Hematopoietic multipotent progenitor cell treated with erythropoietin and hydrocortisone succinate and interleukin-3 and kit ligand, for 8 days (in vitro differentiated cells): ENCODE measurements at places on chromosomes 3 and 15.

- no peak for DNase-seq
Observed at GRCh38 chr3:128004661-128005060, 47.6 kb upstream of the SEC61A1 start.

GRCh38 chr15:88878720-88879184 is 16.6 kb downstream of the HAPLN3 start:
- peak; percentile 42 for DNase-seq

- DNase-seq = no peak
Observed at GRCh38 chr3:140470211-140470610, 207.7 kb upstream of the TRIM42 start.

GRCh38 chr3:67858492-67858891 is 204.1 kb upstream of the SUCLG2 start:
- DNase-seq = no peak

- DNase-seq = no peak
Observed at GRCh38 chr3:186640473-186640818, 247 bp downstream of the FETUB start.

DNA sequence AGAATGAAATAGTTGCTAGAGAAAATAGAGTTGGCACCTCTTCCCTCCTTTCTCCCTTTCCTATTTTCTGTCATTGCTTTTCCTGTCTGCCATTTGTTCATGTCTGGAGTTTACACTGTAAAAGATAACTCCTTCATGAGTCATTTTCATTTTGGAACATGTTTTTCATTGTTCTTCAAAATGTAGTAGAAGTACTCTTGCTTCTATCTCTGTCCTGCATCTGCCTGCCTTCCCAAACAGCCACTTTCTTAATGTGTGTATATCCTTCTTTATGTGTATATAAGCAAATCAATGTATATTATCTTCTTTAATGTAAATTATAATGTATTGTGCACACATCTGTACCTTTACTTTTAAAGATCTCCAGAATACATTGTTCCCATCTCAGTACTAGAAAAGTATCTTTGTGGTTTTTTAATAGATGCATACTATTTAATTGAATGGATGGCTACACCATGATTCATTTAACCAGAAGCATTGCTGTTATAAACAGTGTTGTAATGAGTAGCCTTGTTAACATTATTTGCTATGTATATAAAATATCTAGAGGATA is 41.1 kb downstream of the TSC22D2 start:
- DNase-seq = peak; percentile 82

DNA sequence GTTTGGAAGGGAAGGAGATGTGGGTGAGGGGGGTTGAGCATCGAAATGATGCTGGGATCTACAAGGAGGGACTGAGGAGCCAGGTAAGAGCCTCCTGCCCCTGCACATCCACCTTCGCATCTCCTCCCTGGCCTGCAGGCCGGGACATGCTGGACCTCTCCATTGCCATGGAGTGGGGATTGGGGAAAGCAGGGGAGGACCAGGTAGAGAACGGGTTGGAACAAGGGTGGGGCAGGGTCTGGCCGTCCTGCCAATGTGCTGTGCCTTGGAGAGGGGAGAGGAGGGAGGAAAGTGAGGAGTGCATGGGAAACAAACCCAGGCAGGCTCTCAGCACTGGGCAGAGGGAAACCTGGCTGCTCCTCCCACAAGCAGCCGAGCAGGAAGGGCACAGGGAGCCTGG is 10.6 kb downstream of the PLA2G4B start:
- no peak for DNase-seq

DNA sequence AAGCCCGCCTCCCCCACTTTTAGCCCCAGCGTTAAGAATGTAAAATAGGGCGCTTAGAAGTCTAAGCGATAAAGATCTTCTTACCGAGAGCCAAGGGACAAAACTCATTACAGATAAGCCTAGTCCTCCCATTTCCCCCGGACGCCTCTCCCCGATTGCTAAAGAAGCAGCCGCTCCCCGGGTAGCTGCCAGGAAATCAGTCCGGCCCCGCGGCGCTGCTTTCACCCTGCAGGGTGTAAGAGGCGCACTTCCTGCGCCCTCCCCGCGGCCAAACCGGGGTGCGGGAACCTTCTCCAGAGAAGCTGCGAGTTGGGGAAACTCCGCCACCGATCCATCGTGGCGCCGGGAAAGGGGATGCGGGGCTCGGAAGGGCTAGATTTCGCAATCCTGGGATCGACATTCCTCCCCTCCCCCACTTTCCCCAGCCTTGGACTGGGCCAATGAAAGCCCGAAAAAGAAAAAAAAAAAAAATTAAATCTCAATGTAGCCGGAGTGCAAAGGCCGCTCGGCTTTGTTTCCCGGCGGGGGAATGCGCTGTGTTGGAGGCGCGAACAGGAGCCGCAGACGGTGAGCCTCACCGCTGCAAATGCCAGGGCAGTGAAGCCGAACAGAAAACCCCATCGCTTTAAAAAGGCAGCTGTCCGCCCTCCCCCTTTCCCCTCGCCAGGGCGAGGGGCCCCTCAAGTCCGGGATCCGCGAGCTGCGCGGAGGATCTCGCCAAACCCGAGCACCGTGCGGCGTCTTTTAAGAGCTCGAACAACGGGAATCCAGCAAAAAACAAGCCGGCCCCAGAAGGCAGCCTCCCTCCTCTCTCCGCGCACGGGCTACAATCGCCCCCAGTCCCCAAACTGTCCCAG is 626 bp upstream of the PTPRG start:
- DNase-seq = peak; percentile 3

- DNase-seq = no peak
Observed at GRCh38 chr15:71807691-71808091, 2.7 kb upstream of the NR2E3 start.

GRCh38 chr15:101152914-101153313 is 98.9 kb downstream of the CHSY1 start:
- DNase-seq = peak; percentile 20

- DNase-seq = no peak
Observed at GRCh38 chr3:23172059-23172458, 31.1 kb upstream of the UBE2E2 start.

- no peak for DNase-seq
Observed at GRCh38 chr15:53307952-53308624, 451.4 kb downstream of the WDR72 start.

- DNase-seq = no peak
Observed at GRCh38 chr3:21533002-21533401, 218.0 kb downstream of the ZNF385D start.

- no peak for DNase-seq
Observed at GRCh38 chr15:75112848-75113492, 88.7 kb upstream of the C15orf39 start.

GRCh38 chr3:113117511-113118234 is 93.7 kb upstream of the BOC start:
- DNase-seq = no peak

DNA sequence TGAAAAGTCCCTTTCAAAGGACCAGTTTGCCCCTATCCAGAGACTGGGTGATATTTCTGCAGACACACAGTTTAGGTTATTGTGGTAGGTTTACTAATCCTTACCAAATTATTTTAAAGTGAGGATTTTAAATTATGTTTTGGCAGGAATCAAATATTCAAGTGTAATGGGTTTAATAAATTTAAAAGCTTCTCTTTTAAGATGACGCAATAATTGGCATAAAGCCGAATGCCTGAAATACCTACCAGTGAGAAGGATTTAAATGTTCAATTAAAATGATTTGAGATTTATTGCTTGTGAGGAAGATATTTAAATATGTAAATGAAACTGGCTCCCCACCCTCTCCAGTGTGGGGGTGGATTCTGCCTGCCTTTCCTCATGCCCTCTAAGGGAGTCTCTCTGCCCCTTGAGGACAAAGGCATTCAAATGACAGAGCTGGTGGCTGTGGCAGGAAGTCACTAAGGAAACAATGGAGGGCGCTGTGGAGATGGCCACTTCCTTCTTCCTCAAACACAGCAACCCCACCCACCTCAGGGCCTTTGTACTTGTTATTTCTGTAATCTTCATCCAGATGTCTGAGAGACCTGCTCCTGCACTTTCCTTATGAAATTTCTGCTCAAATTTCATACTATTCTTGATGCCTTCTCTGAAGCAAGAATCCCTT is 131.7 kb downstream of the TNIK start:
- peak; percentile 71 for DNase-seq

DNA sequence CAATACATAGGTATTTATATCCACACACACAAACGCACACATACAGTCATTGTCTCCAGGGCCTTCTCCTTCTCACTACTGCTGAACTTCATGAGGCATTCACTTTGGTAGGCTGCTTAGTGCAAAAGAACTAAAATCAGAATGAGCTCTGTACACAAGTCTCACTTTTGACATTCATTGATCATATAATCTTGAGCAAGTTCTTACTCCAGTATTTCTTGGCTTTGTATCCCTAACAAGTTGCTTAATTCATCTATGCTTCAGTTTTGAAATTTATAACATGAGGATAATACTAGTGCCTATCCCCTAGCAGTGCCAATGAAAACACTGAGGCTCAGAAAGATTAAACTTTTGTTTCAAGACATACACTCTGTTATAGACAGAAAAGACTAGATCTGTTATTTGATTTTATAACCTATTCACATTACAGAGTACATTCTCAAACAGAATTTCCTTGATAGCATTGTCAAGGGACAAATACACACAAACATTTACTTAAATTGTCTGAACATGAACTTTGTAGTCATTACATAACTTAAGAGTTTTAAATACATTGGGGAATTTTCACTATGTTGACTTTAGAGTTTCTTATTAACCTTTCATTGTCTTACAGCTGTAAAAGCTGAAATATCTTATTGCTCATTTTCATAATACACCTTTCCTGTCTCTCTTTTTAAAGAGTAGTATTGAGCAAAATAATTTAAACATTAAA is 55.0 kb upstream of the SI start:
- DNase-seq = no peak

- DNase-seq = peak; percentile 89
Observed at GRCh38 chr15:33309602-33310276, 1.0 kb upstream of the RYR3 start.

DNA sequence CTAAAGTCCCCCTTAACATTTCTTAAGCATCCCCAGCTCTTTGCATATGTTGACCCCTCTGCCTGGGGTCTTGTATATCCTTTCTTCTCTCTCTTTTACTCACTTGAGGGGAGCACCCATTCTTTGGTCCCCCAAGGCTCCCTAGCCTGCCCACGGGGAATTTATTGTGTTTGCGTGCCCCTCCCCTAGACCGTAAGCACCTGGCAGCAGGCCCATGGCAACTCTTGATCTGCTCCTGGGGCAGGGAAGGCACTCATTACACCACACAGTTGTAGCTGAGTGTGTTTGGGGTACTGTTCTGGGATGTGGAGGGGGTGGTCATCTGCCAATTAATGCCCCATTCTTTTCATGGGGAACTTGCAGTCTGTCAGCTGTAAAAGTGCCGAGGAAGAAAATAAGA is 27.3 kb upstream of the SMAD6 start:
- no peak for DNase-seq

DNA sequence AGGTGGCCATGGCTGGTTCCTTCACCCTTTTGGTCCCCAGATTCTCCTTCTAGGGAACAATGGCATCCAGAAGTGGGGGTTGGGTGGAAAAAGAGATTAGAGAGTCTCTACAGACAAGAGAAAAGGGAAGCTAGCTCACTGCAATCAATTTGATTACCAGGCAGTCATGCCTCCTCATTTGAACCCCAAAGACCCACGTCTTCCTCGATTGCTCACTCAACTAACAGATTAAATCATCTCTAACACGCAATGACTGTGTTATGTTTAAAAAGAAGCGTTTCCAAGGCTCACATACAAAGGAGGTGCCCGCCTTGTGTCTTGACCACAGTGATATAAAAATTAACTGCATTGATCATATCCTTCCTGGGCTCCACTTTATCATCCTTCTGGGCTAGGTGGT is 57.6 kb downstream of the BHLHE40 start:
- no peak for DNase-seq

DNA sequence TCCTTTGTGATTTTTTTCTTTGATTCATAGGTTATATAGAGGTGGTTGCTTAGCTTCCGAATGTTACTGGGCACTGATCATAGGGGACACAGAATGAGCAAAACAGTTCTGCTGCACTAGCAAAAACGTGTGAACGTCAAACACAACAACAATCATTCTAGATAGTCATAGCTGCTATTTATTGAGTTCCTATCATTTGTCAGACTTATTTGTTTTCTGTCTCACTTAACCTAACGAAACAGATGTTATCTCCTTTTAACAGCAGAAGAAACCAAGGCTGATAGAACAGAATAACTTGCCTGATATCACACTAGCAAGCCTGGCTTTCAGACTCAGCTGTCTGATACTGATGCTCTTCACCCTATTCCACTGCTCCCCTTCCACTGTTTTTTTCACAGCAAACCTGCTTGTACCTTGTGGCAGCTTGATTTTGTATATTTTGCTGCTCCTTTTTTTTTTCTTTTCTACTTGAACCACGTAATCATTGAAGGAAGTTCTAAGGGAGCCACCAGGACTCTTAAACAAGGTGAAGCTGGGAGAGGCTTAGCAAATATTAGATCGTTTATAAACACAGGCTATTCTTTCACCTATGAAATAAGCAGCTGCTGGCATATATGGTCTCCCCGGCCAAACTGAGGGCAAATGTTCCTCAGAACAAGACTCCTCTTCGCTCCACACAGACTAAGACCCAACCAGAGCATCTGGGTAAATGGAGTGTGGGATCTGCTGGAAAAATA is 78.8 kb downstream of the MCF2L2 start:
- peak; percentile 70 for DNase-seq

GRCh38 chr15:94587113-94587512 is 355.8 kb downstream of the MCTP2 start:
- no peak for DNase-seq

GRCh38 chr3:14245248-14245639 is 66.6 kb downstream of the LSM3 start:
- DNase-seq = no peak

- peak; percentile 29 for DNase-seq
Observed at GRCh38 chr3:11662392-11662990, 18.8 kb upstream of the VGLL4 start.

- DNase-seq = no peak
Observed at GRCh38 chr15:75403892-75404291, 35.5 kb upstream of the MAN2C1 start.

GRCh38 chr3:142910280-142910679 is 21.4 kb upstream of the PCOLCE2 start:
- no peak for DNase-seq

DNA sequence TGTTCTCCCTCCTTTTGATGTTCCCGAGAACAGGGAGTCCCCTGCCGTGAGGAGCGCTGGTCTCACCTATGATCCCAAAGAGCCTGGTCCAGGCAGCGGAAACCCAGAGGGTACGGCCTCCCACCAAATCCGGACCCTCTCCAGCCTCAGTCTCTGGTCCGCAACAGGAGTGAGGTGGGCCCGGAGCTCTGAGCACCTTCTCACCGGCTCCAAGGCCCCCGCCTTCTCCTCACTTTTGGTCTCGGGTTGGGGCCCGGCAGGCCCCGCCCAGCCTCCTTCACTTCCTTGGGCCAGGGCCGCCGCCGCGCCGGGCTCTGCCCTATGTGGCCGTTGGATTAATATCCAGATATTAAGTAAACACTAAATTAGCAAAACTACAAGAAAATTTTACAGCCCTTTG is 5.7 kb upstream of the SKOR1 start:
- DNase-seq = no peak

GRCh38 chr3:4731543-4732111 is 238.5 kb downstream of the ITPR1 start:
- DNase-seq = no peak

- DNase-seq = no peak
Observed at GRCh38 chr3:143418391-143418790, 298.8 kb downstream of the CHST2 start.

GRCh38 chr3:49775538-49775937 is 10.8 kb downstream of the IP6K1 start:
- no peak for DNase-seq
